Smooth muscle cell of the coronary artery (primary cell): ENCODE measurements at places on chromosomes 3 and 15. TPM values are rescaled to one million over a fixed set of nuclear protein-coding genes. Genes with fewer than 3 reads are reported as not detected.

Gene UCN2
- under 0.01 and 0.68 TPM in 2 replicates for total RNA-seq

Gene TLR9
- total RNA-seq, result under 0.01 TPM in 1 of 2 replicates, not detected in the other

Gene TATDN2
- 7.1 and 9.8 TPM in 2 replicates for total RNA-seq

Gene GOLGA6L7
- total RNA-seq, result not detected in 2 replicates

Gene DBR1
- total RNA-seq, result 12.6 and 12.9 TPM in 2 replicates

Gene SAMD7
- total RNA-seq, result not detected in 2 replicates

Gene LRRIQ4
- total RNA-seq, result not detected in 2 replicates

Gene ADPRH
- 0.70 and 2.2 TPM in 2 replicates for total RNA-seq

Gene DUOX2
- under 0.01 TPM in 1 of 2 replicates, not detected in the other for total RNA-seq

Gene GABRA5
- total RNA-seq, result under 0.01 TPM in 1 of 2 replicates, not detected in the other

Gene P2RY13
- total RNA-seq, result not detected in 2 replicates
